Stimulated activated CD8-positive, alpha-beta memory T cell treated with anti-CD3 and anti-CD28 coated beads, Interleukin-7, amount 100 ng/mL, for 4 hours (primary cell): ENCODE measurements at places on chromosomes 5 and 9.

GRCh38 chr5:98749046-98749445 is 24.4 kb upstream of the RGMB start:
- no peak for DNase-seq

GRCh38 chr9:132061526-132061925 is 18.1 kb downstream of the MED27 start:
- DNase-seq, result no peak

- DNase-seq, result no peak
Measured at GRCh38 chr5:133967124-133967523, 1.3 kb downstream of the C5orf15 start.

DNA sequence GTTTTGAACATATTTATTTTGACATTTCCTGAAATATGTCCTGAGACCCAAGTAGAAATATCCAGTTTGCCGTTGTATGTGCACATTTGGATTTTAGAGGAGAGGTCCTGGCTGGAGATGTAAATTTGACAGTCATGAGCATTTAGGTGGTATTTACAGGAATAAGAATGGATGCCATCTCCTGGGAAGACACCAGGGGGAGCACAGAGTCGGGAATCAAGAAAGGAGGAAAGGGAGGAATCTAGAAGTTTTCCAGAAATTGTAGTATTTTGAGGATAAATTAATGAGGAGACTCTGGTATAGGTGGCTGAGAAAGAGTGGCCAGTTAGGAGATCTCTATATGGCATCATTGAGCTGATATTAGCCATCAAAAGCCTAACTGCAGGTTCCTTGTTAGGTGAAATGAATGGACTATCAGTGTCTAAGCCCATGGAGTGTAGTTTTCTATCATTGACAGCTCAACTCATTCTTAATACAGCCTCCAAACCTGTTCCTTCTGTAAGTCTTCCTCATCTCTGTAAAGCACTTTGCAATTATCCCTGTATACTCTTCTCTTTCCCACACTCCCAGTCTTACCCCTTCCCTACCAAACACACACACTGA is 7.2 kb downstream of the GAPT start:
- no peak for DNase-seq

DNA sequence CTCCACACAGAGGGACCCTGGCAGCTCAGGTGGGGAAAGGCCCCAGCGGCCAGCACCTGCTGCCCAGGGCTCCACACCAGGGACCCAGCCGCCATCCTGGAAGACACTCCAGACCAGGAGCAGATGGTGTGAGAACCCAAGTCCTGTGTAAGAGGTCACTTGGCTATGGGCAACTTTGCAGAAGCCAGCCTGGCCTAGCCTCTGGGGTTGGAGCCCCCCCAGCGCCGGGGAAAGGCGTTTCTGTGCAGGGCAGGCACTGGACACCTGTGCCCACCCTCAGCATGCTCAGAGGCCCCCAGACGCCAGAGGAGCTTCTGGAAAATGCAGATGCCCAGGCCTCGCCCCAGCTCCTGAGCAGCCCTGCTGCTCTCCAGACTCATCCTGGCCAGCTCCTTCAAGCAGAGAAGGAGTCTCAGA is 34.0 kb downstream of the RASGEF1C start:
- DNase-seq, result no peak

- DNase-seq, result no peak
Measured at GRCh38 chr9:35731415-35732184, 395 bp downstream of the TLN1 start.

- no peak for DNase-seq
Measured at GRCh38 chr9:4299005-4299795, 668 bp downstream of the GLIS3 start.

GRCh38 chr5:21823588-21823987 is 1029.6 kb downstream of the CDH12 start:
- no peak for DNase-seq

DNA sequence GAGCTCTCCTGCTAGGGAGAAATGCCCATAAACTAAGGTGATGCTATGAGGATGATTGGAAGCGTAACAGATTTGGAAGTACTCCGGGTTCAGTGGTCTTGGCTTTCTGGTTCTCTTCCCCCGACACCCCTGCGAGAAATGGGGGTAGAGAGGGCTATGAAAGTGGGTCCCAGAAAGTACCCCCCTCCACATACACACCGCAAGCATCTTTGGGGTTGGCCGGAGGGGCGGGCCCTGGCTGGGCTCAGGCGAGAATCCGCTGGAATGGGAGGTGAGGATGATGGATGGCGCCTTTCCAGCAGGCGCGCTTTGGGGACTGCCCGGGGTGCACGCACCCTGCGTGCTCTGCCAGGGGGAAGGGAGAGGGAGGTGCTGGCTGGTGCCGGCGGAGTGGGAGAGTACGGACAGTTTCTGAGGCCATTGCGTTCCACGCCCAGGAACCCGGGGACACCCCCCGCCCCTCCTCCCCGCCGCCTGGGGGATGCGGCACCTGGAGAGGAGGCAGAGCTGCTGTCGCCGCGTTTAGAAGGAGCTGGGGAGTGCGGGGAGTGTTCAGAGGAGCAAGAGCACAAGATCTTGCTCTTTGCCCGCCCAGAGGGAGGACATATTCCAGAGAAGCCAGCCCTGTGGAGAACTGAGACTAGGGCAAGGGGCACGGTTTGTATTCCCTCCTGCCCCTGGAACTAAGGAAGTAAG is 1.9 kb downstream of the PCSK5 start:
- no peak for DNase-seq

DNA sequence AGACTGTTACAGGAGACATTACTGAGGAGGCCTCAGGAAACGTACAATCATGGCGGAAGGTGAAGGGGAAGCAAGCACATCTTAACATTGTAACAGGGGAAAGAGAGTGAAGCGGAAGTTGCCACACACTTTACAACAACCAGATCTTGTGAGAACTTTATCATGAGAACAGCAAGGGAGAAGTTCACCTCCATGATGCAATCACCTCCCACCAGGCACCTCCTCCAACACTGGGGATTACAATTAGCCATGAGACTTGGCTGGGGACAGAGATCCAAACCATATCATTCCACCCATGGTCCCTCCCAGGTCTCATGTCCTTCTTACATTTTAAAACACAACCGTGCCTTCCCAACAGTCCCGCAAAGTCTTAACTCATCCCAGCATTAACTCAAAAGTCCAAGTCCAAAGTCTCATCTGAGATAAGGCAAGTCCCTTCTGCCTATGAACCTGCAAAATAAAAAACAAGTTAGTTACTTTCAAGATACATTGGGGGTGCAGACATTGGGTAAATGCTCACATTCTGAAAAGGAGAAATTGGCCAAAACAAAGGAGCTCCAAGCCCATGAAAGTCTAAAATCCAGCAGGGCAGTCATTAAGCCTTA is 138.3 kb downstream of the TMEM161B start:
- no peak for DNase-seq

DNA sequence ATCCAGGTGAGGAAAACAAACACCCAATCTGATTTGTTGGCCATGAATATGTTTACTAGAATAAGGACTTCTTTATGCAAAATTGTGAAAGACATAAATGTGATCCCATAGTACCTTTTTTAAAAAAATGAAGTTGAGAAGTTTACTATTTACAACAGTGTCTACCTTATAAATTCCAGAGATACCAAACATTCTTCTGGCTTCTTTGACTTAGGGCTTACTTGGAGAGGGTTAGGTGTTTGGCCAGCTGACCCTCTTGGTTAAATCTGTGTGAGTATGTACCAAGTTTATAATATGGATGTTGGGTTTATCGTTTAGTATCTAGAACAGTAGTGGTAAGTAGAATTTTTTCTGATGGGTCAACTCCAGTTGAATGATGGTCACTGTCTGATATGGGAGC is 212.3 kb downstream of the DOCK8 start:
- no peak for DNase-seq

GRCh38 chr5:32004404-32004803 is 169.7 kb downstream of the GOLPH3 start:
- DNase-seq, result no peak

- DNase-seq, result no peak
Measured at GRCh38 chr5:99331061-99331460, 402.3 kb upstream of the CHD1 start.

DNA sequence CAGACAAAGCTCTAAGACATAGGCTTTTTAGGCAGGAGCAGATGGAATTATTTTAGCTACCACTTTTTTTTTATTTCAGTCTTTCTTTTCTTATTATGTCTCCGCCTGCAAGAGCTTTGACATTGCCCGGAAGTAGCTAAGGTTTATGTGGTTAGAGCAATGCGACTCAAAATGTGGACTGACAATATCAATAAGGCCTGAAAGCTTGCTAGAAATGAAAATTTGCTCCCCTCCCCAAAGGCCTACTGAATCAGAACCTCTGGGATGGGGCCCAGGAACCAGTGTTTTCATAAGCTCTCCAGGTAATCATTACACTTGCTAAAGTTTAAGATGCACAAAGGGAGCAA is 81.3 kb downstream of the SUSD1 start:
- no peak for DNase-seq

- no peak for DNase-seq
Measured at GRCh38 chr9:93505541-93506132, 52.3 kb upstream of the FAM120AOS start.

- DNase-seq, result no peak
Measured at GRCh38 chr5:95445995-95446394, 54.8 kb downstream of the FAM81B start.

- DNase-seq, result no peak
Measured at GRCh38 chr9:78598120-78598519, 301.2 kb downstream of the PSAT1 start.

DNA sequence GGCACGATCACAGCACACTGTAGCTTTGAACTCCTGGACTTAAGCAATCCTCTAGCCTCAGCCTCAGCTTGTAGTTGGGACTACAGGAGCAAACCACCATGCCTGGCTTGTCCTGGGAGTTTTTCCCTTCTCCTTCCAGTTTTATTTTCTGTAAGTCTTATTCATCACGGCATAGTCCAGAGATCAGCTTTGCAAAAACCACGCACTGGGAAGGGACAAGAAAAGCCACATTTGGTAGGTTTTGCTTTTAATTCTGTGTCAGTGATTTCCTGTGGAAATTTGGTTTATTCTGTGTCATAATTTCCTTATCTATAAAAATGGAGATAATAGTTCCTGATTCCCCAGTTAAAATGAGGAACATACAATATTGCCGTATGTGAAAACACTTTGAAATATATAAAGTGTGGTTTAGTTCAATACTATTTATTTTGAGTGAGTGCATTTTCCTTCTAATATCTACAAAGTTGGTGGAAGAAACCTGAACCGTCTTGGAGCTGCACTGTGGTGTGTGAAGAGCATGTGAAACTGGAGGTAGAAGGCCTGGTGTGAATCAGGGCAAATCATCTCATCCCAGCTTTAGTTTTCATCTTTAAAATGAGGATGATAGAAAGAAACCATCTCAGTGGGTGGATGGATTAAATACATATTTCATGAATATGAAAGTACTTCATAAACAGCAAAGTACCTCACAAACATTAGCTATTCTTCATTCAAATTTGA is 92.8 kb upstream of the ELL2 start:
- DNase-seq, result no peak

GRCh38 chr9:132171702-132172101 is 9.8 kb downstream of the NTNG2 start:
- DNase-seq, result no peak

- no peak for DNase-seq
Measured at GRCh38 chr9:20499013-20499412, 123.3 kb downstream of the MLLT3 start.

GRCh38 chr5:40365342-40366330 is 314.1 kb upstream of the PTGER4 start:
- DNase-seq, result no peak
